ENCODE measurements at places on chromosomes 6 and 20.

- DNase-seq: peak; percentile 88
These were observed 21.4 kb upstream of the TRAM2 start for GRCh38 chr6:52598123-52598823.

- DNase-seq: no peak
These were observed 154.0 kb upstream of the FLRT3 start for GRCh38 chr20:14491436-14491835.

DNA sequence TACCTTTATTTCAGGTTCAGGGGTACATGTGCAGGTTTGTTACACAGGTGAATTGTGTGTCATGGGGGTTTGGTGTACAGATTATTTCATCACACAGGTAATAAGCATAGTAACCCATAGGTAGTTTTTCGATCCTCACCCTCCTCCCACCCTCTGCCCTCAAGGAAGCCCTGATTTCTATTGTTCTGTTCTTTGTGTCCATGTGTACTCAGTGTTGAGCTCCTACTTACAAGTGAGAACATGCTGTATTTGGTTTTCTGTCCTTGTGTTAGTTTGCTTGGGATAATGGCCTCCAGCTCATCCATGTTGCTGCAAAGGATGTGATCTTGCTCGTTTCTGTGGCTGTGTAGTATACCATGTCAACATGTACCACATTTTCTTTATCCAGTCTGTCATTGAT lies 66.0 kb downstream of the STK4 start:
- no peak for DNase-seq

- no peak for DNase-seq
These were observed 28.2 kb upstream of the RHAG start for GRCh38 chr6:49664817-49665216.

All from tongue (tissue), 3 donors.